ENCODE measurements at places on chromosomes 7 and 10. TPM values are rescaled to one million over a fixed set of nuclear protein-coding genes. Genes with fewer than 3 reads are reported as not detected.

Gene UPK3B
- polyA plus RNA-seq = 0.92 TPM

Gene HOXA3
- 10.3 TPM for polyA plus RNA-seq

Gene FRMPD2
- 0.09 TPM for polyA plus RNA-seq

Gene ITPRID1
- polyA plus RNA-seq = 0.71 TPM

Gene PDK4
- polyA plus RNA-seq = 48.0 TPM

Gene CC2D2B
- polyA plus RNA-seq = not detected

Gene TYW1
- 10.7 TPM for polyA plus RNA-seq

Gene MKI67
- polyA plus RNA-seq = 1.2 TPM

Gene TMEM270
- 0.39 TPM for polyA plus RNA-seq

Gene AGMO
- not detected for polyA plus RNA-seq

Gene CYP26C1
- not detected for polyA plus RNA-seq

All from sigmoid colon (tissue), 7 donors.